ENCODE measurements at places on chromosomes 13 and 19. TPM values are rescaled to one million over a fixed set of nuclear protein-coding genes. Genes with fewer than 3 reads are reported as not detected.

- no peak for DNase-seq
Measured at GRCh38 chr13:88883741-88884140, 1212.6 kb downstream of the SLITRK5 start.

DNA sequence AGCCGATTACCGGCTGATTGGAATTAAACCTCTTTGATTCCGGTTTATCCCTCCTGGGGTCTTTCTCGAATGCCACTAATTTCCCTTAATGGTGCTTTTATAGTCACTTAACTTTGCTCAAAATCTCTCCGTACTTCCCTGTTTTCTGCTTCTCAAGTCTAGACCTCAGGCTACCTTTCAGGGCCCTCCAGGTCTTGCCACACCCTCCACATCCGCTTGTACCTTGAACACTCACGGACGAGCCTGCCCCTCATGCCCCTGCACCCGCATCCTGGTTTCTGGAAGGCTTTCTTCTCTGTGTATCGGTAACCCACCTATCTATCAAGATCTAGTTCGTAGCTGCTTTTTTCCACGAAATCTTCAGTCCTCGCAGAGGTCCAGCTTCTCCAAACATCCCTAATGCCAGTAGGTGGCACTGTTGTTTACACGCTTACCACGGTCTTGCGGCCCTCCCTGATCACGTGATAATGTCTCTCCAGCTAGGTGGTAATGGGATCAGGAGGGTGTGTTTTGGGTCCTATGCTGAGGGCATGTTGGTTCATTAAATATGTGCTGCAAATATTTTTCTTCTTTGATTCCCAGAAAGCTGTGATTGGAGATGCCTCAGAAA lies 13.8 kb downstream of the ATP12A start:
- peak; percentile 67 for DNase-seq

DNA sequence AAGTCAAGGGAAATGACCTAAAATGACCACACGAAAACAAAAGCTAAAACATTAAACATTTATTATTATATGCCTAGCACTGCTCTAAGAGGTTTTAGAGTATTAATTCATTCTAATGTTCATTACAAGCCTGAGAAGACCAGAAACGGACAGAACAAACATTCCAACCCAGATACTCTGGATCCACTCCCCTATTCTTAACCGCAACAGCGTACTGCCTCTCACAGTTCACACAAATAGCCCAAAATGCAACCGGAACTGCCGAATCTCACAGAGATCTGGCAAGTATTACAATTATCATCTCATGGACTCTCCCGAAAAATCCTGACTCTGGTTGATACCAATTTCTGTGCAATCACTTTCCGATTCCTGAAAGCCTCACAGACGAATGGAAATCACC lies 1.4 kb downstream of the ZNF780B start:
- DNase-seq = no peak

- DNase-seq = no peak
Measured at GRCh38 chr19:30651066-30651465, 278.9 kb downstream of the ZNF536 start.

DNA sequence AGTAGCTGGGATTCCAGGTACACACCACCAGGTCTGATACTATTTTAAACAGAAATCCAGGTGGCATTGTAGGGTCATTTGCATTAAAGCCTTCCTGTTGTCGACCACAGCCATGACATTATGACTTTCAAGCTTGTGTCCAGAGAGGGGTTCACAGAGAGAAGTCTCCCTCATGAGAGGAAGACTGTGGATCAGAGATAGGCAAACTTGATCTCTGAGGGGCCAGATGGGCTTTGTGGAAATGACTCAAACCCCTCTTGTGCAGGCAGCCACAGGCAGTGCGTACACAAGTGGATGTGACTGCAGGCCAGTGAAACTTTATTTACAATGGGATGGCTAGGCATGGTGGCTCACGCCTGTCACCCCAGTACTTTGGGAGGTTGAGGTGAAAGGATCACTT lies 27.8 kb upstream of the F2RL3 start:
- DNase-seq = no peak

DNA sequence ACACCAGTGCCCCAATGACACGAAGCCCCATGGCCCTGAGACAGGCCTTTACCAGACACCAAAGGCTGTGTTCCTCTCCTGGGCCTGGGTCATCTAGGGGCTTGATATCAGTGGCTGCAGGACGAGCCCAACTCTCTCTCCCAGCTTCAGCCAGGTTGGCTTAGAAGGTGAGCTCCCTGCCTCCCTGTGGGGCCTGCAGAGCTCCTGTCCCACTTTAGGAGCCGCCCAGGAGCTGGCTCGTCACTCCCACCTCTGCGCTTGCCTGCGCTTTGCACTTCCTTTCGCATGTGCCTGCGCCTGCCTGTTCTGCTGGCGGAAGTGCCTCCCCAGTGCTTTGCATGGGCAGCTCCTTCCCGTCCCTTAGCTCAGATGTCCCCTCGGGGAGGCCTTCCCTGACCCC lies 4.9 kb downstream of the CALM3 start:
- DNase-seq = no peak

DNA sequence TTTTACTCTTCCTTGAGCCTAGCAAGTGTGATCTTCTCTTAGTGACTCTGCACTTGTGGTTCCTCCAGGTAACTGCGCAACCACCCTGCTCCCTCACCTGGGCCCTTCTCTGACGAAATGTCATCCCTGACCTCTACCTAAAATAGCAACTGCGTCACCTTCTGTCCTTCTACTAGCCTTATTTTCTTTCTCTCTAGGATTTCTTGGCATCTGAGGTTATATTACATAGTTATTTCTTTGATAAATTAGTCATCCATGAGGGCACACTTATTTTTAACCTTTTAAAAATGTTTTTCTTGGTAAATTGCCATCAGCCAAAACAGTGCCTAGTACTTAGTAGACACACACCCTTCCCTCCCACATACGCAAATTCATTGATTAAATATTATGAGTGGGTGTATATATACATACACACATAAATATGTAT lies 355.5 kb downstream of the ENOX1 start:
- DNase-seq = no peak

DNA sequence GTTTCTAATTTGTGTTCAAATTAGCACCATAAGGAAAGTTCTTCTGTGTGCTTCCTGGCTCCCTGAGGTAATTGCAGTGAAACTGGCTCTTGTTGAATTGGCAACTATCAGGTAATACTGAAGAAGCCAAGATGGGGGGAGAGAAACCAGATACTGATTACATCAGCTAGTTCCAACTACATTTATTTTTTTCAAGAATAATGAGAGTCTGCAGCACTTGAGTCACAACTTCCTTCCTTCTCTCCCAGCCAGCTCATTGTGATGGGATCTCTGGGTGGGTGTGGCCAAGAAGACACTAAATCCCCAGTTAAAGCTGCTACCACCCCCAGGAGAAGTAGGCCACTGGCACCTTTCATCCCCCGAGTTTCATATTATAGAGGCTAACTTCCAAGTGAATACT lies 100.7 kb upstream of the RXFP2 start:
- peak; percentile 94 for DNase-seq

- DNase-seq = no peak
Measured at GRCh38 chr19:2796659-2797266, 11.5 kb downstream of the THOP1 start.

DNA sequence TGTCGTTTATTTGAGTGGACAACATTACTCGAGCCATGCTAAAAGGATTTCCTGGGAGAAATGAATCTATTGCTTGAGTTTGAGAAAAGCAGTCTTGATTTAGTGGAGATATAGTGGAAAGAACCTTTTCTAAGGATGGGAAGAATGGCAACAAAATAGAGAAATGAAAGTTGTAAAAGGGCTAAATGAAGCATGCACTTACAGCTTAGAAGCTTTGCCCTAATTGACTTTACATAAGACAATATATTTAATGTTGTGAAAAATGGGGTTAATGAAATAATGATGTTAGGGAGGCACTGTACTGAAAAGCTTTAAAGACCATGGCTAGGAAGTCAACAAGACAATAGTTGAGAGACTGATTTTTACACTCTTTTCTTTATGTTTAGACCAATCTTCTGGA lies 35.4 kb downstream of the SLC10A2 start:
- no peak for DNase-seq

DNA sequence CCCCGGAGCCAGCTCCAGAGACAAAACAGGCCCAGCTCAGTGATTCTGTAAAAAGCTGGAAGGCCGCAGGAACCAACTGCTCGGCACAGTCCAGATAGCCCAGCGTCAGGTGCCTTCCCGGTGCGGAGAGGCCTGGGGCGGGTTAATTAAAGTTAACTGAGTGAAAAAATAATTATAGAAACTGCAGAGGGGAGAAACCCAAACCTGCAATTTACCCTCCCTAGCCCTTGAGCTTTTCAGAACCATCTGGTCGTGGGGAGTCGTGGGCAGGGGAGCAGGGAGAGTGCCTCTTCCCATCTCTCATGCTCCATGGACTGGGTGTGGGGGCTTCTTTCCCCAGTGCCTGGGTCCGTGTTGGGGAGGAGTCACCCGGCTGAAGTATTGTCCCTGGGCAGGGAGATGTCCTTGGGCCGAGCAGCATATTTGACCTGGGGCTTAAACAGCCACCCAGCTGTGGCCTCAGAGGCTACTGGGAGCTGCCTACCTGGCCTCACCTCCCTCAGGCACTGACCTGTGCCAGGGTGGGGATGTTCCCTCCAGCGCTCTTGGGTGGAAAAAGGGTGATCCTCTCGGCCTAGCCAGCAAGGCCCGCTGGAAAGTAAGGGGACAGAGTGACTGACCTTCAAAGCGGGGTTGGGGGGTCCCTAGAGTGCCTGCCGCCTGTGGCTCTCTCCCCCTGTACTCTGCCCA lies 65.9 kb downstream of the CHST8 start:
- no peak for DNase-seq

DNA sequence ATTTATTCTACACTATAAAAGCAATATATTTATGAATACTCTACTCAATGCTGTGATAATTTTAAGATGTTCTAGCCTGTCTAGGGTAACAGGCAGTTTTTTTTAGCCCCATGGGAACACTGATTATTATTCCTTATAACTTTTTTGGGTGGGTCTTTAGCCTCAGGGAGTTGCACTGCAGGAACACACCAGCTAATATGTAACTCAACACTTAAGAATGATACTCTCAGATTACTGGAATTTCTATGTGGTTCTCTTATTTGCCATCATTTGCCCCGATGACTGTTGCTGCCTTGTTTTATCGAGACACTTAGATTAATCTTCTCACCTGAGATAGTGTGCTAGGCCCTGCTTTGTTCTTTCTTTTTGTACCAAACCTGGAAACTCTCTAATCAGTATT lies 396.9 kb upstream of the SLITRK1 start:
- no peak for DNase-seq

DNA sequence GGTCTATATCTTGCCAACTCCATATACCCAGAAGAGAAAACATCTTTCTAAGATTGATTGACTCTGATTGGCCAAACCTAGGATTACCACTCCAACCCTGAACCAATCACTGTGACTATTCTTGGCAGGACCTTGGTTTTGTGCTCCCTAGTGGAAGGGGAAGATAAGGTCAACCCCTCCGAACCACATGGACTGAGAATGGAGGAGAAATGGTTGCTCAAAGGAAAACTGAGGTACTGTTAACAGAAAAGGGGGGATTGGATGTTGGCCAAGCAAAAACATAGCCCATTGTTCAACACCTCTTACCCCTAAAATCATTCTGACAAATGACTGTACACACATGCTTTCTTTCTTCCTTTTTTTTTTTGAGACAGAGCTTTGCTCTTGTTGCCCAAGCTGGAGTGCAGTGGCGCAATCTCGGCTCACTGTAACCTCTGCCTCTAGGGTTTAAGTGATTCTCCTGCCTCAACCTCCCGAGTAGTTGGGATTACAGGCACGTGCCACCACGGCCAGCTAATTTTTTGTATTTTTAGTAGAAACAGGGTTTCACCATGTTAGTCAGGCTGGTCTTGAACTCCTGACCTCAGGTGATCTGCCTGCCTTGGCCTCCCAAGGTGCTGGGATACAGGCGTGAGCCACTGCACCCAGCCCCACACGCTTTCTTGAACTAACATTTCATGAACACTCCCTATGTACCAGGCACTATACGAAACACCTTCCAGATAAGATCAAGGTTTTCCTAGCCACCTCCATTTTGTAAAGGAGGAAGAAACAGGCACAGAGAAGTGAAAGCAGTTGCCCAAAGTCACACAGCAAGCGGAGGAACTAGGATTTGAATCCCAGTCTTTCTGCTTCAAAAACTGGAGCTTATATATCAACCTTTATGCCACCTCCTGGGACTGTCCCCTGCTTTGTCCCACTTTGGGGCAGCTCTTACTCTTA lies 6.5 kb downstream of the MEIOSIN start:
- DNase-seq = no peak

DNA sequence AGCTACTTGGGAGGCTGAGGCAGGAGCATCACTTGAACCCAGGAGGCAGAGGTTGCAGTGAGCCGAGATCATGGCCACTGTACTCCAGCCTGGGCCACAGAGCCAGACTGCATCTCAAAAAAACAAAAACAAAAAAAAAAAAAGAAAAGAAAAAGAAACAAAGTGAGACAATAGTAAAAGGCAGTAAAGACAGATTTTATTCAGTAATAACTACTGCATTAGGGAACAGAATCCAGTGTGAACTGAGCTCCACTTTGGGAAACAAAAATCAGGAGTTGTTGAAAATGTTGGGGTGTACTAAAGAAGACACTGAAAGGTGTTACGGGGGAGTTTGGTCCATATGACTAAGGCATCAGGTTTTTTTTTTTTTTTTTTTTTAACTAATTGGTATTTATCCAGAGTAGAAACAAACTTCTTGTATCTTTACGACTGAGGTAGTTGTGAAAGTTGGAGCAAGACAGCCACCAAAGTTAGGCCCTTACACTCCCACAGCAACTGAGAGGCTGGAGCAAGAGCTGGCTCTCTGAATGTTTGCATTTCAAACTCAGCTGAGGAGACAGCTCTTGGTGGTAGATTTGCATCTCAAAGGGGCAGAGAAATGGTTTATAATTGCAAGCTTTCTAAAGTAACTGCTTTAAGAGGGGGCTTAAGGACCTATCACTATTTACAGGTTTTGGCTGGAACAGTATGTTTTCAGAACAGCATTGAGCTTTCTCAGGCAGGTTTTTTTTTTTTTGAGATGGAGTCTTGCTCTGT lies 24.2 kb downstream of the ZNF607 start:
- no peak for DNase-seq

GRCh38 chr19:55465460-55466240 lies 1.1 kb upstream of the C19orf85 start:
- DNase-seq = peak; percentile 19

DNA sequence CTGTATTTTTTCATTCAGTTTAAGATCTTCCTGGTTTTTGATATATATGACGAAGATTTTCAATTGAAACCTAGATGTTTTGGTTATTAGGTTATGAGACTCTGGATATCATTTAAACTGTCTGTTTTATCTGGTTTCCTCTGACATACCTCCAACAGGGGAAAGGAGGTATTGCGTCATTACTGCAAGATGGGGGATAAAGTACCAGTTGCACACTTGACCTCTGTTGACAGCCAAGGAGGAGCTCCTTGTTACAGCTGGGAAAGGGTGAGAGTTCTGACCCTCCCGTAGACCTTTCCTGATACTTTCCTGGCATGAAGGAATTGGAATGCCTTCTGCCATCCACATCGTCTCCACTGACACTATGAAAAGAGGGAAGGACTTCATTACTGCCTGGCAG lies 82.0 kb upstream of the SHISA2 start:
- DNase-seq = no peak

The CACTIN gene
- 8.7 TPM for polyA plus RNA-seq

The HIF3A gene
- 0.20 TPM for polyA plus RNA-seq

The WTIP gene
- polyA plus RNA-seq = 3.5 TPM

The SIGLEC5 gene
- not detected for polyA plus RNA-seq

The RNF225 gene
- polyA plus RNA-seq = not detected

All from GM23248 (cell line).